ENCODE measurements at places on chromosomes 5 and 9.
A peak's percentile ranks its signal among the peaks of the same experiment; 100 is the strongest.

- DNase-seq, result no peak
These were observed 64.6 kb downstream of the ENC1 start for GRCh38 chr5:74575741-74576538.

- DNase-seq, result no peak
These were observed 72.1 kb upstream of the ATP10B start for GRCh38 chr5:160923936-160924710.

DNA sequence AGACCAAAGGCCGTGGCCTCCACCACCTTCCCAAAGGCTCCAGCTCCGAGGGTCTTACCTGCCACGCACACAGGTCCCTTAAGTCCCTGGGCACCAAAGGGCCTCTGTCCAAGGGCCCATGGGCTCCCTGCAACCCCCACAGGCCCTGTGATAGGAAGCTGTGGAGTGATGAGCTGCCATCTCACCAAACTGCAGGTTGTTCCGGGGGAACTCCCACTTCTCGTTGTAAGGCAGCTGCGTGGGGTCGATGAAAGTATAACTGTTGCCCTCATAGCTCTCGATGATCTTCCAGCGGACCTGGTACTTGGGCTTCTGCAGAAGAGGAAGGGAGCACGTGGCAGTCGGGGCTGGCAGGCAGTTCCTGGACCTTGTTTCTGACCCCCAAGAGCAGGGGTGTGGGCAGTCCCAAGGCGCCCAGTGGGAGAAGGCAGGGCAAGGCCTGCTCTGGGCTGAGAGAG is 24.8 kb downstream of the CSF1R start:
- DNase-seq, result no peak

GRCh38 chr5:53962306-53962705 is 348.1 kb downstream of the ARL15 start:
- DNase-seq, result no peak

DNA sequence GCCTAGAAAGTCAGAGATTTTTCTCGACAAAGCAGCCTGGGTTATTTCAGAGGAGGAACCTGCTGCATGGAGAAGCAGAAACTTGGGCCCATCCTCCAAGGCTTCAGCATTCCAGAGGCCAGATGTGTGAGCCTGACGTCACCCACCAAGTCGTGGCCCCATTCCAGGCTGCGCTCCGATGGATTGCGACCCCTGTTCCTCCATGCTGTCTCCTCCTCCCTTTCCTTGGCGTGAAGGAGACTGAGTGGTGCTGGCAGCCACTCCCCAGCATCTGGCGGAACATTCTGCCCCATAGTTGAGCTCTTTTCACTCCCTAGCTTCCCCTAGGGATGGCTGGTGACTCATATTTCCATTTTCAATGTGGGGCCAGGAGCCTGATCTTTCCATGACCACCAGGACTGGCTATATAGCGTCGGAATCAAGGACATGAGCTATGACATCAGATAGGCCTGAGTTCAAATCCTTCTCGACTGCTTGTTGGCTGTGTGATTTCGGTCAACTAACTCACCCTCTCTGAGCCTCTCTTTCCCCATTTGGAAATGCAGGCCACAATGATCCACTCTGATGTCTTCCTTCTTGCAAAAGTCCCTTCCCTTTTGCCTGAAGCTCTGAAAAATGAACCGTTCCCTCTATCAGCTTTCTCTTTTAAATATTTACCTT is 24.5 kb upstream of the DUSP1 start:
- DNase-seq, result no peak

DNA sequence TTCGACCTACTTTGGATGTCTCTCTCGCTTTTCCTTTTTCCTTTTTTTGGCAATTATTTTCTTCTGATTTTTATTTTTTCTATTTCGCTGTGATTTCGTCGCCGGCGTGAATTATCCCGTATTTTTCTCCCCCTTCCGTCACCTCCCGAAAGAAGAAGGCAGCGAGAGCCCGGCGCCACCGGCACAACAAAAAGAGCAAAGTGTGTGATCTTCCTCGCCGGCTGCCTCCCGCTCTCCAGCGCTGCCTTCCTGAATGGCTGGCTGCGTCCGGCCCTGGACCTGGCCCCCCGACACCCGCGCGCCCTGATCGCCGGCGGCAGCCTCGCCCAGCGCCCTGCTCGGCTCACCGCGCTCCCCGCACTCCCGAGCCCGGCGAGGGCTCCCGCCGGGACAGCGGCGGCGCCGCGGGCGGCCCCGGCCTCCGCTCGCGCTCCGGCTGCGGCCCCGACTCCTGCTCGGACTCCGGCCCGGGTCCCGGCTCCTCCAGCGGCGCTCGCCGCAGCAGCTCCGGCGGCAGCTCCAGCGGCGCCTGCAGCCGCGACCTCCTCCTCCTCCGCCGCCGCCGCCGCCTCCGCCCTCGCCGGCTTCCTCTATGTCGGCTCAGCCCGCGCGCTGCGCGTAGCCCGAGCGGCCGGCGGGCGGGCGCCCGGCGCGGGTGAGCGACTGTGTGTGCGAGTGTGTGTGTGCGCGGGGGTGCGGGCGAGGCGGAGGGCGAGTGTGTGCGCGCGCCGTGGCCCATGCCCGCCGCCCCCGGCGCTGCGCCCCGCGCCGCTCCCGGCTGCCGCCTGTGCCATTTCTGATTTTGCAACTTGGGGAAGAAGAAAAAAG is 960 bp downstream of the NR2F1 start:
- DNase-seq, result no peak

DNA sequence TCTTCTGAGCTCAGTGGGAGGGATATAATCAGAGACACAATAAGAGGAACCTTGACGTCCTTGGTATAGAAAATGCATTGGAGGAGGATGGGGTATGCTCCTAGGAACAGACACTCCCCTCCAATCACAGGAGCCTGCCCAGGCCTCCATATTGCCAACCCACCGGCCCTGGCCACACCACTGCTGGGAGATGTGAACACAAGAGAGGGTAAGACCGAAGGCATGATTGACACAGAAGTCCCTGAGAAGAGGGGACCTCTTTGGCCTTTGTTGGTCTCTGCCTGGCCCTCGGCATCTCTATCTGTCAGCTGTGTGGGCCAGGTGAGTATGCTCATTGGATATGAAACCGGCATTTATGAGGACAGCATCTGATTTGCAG is 62.0 kb downstream of the CRB2 start:
- DNase-seq, result peak; percentile 38

DNA sequence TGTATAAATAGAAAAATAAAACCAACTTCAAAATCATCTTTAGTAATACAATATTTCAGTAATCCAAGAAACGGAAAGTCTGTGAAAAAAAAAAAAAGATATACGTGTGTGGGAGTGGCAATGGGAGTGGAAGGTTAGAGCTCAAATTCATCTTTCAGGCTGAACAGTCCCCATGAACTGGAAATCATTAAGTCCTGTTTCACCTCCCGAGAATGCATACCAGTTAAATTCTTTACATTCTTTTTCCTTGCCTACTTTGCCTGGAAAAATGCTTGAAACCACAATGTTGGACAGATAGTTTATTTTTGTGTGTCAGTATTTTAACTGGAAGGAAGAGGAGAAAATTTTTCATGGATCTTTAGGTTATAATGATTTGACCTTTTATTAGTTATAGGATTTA is 166.8 kb downstream of the MUSK start:
- DNase-seq, result no peak

DNA sequence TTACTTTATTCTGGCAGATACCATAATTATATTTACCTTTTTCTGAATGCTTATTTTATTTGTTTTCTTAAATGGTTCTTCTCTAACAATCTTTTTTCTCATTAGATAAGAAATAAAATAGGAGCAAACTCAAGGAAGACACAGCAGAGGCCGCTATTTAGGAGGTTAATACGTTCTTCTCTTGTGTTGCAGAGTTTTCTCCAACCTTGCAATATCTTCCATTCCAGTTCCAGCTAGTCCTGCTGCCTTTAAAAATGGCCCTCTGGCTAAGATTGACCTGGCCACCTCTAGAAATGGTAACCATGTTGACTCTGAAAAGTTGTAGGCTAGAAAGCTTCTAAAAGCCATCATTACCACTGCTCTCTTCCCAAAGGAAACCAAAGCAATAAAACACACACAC is 718.8 kb downstream of the MAT2B start:
- DNase-seq, result no peak

GRCh38 chr9:95494022-95494415 is 22.8 kb downstream of the PTCH1 start:
- DNase-seq, result peak; percentile 69

DNA sequence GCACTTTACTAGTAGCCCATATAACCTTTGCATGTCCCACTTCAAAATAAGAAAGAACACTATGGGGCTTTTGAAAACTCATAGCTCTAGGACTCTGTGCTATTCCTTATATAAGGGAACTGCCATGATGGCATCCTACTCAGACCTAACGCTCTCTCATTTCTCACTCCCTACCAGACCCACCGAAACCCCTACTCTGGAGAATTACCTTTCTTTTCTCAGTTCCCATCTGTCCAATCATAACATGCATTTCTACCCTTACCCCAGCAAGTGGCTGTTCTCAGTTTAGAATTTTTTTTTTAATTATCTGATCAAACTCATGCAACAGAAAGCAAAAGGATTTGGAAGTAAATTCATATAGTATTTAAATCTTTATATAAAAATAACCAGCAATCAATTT is 27.3 kb downstream of the CARNMT1 start:
- no peak for DNase-seq

DNA sequence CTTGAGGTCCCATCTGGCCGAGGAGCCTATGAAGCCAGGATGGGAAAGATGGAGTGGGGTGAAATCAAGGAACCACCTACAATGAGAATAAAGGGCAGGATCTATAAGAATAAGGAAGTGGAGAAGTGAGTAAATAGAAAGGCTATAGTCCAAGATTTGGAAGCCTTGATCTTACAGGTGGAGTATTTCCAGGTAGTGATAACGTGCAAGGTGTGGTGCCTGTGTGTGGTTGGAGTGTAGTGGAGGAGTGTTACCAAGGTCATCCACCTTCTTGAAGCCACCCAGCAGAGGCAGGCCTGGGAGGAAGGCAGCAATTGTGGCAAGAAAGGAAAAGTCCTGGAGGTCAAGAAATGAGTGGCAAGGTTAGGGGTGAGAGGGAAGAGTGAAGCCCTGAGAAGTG is 72.9 kb downstream of the IQGAP2 start:
- DNase-seq, result no peak

DNA sequence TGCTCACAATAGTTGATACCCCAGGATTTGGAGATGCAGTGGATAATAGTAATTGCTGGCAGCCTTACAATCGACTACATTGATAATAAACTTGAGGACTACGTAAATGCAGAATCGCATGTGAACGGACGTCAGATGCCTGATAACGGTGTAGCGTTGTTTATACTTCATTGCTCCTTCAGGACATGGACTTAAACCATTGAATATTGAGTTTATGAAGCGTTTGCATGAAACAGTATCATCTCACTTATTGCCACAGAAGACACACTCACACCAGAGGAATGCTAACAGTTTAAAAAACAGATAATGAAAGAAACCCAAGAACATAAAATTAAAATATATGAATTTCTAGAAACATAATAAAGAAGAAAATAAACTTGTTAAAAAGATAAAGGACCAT is 101.6 kb downstream of the GABBR2 start:
- DNase-seq, result no peak

DNA sequence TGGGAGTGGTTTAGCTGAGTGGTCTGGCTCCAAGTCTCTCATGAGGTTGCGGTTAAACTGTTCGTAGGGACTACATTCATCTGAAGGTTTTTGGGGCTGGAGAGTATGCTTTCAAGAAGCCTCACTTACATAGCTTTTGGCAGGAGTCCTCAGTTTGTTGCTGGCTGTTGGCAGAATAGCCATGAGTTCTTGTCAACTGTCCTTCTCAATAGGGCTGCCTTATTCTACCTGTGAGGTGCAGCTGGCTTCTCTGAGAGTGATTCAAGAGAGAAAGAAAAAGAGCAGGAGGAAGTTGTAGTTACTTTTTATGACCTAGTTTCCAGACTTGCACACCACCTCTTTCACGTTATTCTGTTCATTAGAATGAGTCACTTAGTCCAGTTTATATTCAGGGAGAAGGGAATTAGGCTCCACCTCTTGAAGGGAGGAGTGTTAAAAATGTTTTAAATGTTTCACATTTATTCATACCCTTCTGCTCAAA is 33.2 kb downstream of the YTHDC2 start:
- DNase-seq, result no peak

DNA sequence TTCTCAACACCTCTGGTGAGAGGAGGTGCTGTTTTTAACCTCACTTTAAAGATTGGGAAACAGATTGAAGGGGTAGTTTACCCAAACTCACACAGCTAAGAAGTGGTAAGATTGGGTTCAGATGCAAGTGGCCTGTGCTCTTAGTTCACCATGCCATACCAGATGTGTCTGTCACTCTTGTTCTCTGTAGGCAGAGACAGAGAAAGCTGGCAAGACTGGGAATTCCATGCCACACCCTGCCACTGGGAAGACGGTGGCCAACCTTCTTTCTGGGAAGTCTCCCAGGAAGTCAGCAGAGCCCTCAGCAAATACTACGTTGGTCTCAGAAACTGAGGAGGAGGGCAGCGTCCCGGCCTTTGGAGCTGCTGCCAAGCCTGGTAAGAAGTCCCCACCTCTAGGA is 11.0 kb downstream of the TCOF1 start:
- no peak for DNase-seq

- DNase-seq, result no peak
These were observed 71.4 kb upstream of the STXBP1 start for GRCh38 chr9:127540664-127541041.

GRCh38 chr5:124724357-124725039 is 21.9 kb downstream of the ZNF608 start:
- DNase-seq, result no peak

DNA sequence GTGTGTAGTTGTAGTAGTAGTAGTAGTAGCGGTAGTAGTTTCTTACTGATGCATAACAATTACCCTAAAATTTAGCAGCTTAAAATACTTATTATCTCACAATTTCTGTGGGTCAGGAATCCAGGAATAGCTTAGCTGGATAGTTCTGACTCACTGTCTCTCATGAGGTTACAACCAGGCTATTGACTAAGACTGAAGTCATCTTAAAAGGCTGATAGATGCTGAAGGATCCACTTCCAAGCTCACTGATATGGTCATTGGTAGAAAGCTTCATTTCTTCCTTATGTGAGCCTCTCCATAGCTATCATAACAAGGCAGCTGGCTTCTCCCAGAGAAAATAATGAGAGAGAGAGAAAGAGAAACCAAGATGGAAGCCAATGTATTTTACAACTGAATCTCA is 147.5 kb upstream of the FBXL17 start:
- no peak for DNase-seq

DNA sequence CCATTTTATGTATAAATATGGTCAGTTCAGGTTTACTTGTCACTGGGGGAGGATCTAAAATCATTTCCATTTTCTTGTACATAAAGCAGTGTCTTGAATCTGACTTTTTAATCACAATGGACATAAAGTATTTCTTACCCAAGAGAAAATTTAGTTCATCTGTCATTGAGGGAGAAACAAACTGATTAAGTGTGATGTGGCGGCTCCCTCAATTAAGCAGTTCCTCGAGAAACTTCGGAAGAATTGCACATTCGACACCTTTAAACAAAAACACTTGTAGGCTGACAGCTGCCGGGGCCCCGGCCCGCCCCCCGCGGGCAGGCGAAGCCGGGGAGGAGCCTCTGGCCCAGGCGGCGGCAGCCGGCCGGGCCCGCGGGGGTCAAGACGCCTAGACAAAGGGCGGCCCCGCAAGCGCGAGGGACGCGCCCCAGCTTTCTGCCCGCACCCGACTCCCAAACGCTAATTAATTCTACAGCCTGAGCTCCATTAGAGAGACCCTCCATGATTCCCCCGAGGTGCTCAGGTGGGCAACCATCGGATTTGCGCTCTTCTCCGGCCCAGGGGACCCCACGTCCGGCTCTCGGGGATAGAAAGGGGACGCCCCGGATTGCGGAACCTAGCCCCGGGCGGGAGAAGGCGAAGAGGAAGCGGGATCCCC is 750 bp downstream of the TRIM36 start:
- no peak for DNase-seq

All from posterior cingulate gyrus (tissue), 11 donors.